Activated CD4-positive, alpha-beta T cell treated with anti-CD3 and anti-CD28 coated beads for 48 hours (primary cell): ENCODE measurements at places on chromosomes 12 and 14.
A peak's percentile ranks its signal among the peaks of the same experiment; 100 is the strongest.

- no peak for DNase-seq
Observed at GRCh38 chr14:32256576-32256975, 53.5 kb upstream of the RNU6-8 start.

GRCh38 chr14:33726685-33727084, 224.2 kb downstream of the EGLN3 start:
- no peak for DNase-seq

- DNase-seq, result no peak
Observed at GRCh38 chr14:39050389-39050788, 52.6 kb downstream of the SEC23A start.

GRCh38 chr14:101948666-101949216, 15.6 kb upstream of the DYNC1H1 start:
- DNase-seq, result no peak

GRCh38 chr14:104895786-104896661, 28.7 kb upstream of the PLD4 start:
- no peak for DNase-seq

GRCh38 chr12:131153956-131154355, 200.2 kb downstream of the ADGRD1 start:
- DNase-seq, result no peak

GRCh38 chr12:14572401-14572800, 4.7 kb upstream of the PLBD1 start:
- no peak for DNase-seq

DNA sequence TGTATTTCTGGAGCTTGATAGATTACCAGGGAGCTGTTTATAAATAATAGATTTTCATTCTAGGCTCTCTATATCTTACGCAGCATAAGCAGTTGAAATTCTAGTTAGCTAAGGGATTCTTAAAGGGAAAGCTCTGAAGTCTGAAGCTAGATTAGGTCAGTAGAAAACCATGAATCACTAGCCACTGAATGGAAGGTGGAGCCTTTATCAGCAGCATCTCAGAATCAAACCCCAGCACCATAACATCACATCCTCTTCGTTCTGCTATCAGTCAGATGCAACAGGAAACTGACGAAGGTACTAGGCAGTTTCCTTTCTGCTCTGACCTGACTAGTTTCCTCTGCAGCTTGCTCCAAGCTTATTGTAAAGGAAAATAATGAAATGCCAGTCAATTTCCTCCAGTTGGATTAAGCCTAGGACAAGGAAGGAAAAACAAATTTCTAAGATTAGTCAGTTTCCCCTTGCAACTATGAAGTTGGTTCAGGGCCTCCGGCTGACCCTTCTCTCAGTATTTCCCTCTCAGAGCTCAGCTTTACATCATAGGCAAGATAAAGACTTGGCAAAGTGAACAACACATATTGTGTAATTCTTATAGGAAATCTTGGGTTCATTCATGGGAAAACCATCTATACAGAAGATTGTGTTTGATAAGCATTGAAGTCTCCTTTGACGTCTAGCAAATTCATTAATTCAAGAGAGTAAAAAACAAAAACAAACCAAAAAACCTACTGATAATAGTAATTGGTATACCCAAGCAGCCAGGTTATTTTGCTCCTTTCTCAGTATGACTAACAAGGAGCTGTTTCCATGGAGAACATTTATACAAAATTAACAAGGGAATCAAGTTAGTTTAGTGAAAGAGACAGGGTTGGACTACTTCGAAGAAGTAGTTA, 43.4 kb upstream of the CFAP54 start:
- DNase-seq, result peak; percentile 54

- no peak for DNase-seq
Observed at GRCh38 chr12:28500373-28501024, 310.2 kb downstream of the CCDC91 start.

GRCh38 chr12:47709237-47709636, 3.4 kb upstream of the RPAP3 start:
- DNase-seq, result no peak

GRCh38 chr12:114669401-114670290, 14.3 kb downstream of the TBX3 start:
- DNase-seq, result no peak

DNA sequence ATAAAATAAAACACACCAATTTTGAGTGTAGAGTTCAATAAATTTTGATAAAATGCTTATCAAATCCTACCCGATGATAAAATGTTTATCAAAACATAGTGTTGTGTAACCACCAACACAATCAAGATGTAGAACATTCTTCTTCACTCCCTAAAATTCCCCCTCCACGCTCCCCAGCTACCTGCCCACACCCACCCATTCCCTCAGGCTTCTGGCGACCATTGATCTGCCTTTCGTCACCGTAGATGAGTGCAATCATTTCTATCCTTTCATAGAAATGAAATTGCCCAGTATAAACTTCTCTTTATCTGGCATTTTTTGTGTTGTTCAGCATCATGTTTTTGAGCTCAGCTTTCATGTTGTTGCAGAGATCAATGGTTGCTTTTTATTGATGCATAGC, 90.7 kb upstream of the TBX3 start:
- DNase-seq, result no peak

DNA sequence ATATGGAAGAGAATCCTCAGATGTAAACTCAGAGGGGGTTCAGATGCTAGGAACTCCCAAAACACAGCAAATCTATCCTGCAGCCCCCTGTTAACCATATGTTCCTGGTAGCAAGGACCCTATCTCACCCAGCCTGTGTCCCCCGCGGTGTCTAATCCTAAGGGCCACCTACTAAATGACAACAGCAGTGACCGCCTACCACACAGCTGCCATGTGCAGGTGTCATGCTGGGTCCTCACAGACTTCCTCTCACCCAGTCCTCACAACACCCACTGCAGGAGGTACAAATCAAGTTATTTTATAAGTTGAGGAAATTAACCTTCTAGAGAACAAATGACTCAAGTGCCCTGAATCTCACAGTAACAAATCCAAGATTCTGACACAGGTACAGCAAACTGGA, 73.9 kb downstream of the ITPK1 start:
- DNase-seq, result no peak

- DNase-seq, result no peak
Observed at GRCh38 chr12:86179855-86180254, 76.3 kb downstream of the MGAT4C start.

DNA sequence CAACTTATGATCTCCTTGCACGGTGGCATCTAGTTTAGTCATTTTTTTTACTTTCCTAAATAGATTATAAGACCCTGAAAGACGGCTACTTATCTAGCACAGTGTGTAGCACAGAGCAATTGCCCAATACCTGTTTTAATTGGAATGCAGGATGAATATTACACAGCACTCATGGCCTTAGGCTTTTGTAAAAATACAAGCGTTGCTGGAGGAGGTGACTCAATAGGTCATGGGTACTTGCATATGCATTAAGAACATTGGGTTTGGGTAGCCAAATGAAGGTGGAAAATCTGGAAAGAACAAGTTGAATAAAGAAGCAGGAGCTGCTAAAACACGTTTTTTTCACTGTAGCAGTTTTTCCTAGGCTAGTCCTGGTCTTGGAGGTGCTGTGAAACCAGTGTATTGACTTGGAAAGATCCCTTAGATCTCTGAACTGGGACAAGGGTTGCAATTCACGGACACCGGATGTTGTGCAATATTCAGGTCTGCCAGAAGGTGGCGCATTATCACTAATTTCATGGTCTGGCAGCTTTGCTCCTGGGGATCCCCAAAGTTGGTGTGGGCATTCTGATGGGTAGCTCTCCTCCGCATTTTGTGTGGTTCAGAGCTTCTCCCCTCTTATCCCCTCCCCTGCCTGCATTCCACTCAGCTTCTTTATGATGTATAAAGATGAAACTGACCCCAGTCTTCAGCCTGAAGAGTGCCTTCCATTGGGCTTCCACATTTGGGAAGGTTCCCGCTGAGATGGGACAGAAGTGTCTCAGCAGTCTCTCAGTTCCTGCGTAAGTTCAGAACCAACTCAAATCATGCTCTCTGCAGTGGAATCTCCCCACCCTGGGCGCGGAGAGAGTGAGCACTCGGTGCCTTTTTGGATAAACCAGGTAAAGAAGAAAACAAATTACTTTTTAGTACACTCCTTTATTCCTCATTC, 278.3 kb downstream of the NRXN3 start:
- peak; percentile 66 for DNase-seq

DNA sequence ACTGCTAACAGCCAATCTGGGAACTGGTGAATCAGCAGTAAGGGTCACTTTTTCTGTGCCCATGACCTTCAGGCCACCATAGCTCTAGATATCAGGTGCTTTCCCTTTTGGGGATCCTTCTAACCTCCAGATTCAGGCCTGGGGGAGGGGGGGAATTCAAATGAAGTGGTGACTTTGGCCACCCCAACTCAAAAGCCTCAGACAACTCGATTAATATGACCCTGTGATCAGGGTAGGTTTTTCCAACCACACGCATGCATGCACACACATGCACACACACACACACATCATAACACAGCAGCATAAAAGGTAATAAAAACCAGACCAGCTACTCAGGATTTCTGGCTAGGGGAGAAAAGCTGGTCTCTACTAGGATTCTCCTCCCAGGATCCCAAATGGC, 5.3 kb downstream of the TBX3 start:
- no peak for DNase-seq

GRCh38 chr12:89238593-89238992, 113.7 kb downstream of the DUSP6 start:
- DNase-seq, result no peak

DNA sequence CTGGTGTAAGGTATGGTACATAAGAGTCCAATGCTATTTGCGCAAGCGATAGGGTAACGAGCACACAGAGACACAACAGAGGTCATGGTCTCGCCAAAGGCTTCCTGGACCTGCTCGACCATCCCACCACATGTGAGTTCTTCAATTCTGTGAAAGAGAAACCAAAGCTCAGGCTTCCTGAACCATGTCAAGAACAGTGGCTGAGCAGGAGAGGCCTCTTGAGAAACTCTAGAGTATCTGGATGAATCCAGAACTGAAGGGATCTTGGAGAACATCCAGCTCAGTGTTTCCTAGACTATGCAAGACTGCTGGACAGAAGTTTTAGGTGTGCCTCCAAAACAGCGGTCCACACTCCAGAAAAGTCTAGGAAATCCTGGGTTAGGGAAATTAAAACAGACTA, 114.5 kb downstream of the TRAFD1 start:
- DNase-seq, result no peak

DNA sequence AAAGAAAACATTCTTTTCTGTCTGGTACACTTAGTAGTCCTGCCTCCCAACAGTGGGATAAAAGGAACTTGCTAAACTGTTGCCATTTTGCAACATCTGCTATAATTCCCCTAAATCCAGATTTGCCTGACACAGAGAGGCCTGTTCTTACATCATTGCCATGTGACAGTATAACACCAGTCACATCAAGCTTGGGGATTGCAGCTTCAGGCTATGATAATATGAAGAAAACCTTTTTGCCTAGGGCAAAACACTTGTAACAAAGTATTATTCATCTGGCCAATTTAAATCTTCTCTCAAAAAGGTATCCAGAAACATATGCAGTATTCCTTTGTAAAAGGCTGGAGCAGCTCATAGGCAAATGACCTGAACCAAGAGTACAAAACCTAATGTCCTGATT, 80.9 kb upstream of the OTX2 start:
- DNase-seq, result no peak

- no peak for DNase-seq
Observed at GRCh38 chr14:36507847-36508417, 12.1 kb downstream of the NKX2-1 start.

- DNase-seq, result no peak
Observed at GRCh38 chr12:2124466-2125023, 71.8 kb downstream of the CACNA1C start.

GRCh38 chr14:99352688-99353280, 80.8 kb upstream of the BCL11B start:
- DNase-seq, result no peak

- no peak for DNase-seq
Observed at GRCh38 chr14:20418501-20418909, 5.2 kb upstream of the TEP1 start.

DNA sequence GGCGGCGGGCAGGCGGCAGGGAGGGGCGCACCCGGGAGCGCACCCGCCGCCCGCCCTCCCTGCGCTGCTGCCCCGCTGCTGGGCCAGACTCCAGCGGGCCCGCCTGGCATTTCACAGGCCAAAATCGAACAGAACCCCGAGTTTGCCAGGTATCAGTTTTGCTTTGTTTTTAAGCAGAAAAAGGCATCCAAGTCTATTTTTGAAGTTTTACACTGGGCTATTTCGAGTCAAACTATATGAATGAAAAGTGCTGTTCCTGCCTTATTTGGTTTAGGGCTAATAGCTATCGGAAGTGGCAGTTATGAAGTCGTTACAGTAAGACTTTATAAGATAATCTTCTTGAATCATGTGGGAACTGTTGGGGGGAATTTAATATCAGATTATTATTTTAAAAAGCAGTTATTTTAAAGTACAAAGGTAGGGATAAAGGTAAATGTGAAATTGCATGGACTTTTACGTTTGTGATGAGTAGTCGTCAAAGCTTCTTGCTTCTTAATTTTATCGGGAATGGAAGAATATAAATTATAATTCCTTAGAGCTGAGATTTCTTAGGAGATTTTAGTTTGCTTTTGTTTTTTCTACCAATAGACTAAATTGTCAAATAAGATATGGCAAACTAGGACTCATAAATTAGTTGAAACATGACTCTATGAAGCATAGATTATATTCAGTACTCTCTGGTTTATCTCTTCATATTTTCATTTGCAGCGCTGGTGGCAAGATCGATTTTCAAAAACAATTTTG, 1.1 kb downstream of the MSRB3 start:
- DNase-seq, result no peak

DNA sequence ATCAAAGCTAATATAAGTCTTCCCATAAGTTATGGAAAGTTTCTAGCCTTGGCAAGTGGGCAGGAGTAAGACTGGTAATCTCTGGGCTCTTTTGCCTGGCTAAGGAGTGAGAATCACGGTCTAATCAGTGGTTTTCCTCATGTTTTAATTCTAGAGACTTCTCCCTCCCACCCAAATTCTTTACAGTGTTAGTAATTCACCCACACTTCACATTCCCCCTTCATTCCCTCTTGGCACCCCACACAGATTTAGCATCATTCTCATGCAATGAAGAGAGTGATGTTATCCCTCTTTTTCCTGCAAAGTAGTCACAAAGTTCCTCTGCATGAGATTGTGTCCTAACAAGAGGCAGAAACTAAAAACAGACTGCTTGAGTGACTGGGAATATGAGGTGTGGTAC, 28.6 kb upstream of the CACNA2D4 start:
- no peak for DNase-seq

DNA sequence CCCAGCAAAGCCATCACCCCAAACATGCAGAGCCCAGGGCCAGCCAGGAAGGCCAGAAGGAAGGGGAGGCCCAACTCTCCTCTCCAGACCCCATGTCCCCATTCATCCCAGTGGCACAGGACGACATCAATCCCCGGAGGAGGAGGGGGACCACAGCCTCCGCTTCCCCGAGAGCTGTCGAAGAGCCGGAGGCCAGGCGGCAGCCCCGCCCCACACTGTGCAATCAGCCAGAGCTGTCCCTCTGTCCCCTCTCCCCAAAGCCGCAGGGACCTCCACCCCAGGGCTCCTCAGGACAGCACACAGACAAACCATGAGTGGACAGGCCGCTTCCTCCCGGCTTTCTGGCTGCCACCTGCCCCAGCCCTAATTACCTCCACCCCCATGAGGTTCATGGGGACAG, 16.8 kb downstream of the RAB35 start:
- DNase-seq, result no peak

GRCh38 chr12:89621521-89621920, 87.1 kb downstream of the ATP2B1 start:
- no peak for DNase-seq
